ENCODE measurements at places on chromosomes 11 and 22. TPM values are rescaled to one million over a fixed set of nuclear protein-coding genes. Genes with fewer than 3 reads are reported as not detected.
A peak's percentile ranks its signal among the peaks of the same experiment; 100 is the strongest.

INS gene
- total RNA-seq = not detected

DNA sequence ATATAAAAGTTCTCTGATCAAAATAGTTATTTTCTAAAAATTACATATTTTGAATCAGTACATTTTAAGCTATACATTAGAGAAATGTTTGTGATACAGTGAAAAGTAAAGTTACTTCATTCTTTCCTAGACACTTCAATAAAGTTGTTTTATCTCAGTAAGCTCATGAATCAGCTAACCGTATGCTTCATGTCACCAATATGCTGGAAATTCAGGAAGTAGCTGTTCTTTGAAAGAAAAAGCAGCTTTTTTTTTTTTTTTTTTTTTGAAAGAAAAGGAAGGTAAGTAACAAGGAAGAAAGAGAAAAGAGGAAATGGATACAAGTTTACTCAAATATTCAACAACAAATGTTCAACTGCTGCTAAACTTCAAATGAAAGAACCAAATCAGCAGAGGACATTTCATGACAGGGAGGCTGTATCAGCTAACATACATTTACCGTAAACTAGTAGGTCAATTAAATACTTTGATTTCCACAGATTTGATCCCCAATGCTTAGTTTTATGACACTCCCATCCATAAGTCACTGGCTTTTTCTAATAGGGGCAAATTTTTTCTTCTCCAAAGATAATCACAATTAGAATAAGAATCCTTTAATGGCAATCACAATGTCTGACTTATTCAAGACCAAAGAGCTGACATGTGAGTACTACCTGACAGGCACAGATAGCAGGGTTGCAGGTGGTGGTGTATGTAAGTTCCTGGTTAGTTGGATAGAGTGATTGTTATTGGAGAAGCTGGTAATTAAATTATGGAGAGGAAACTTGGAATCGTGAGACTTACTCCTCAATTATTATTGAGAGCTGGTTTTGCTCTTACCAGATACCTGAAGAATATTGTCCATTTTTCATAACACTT, 754 bp downstream of the OR52A1 start:
- DNase-seq = no peak

SLC15A3 gene
- 13.0 TPM for total RNA-seq

GRCh38 chr11:926341-926916, 759 bp downstream of the AP2A2 start:
- peak; percentile 83 for DNase-seq

- DNase-seq = no peak
These were observed 7.3 kb downstream of the STARD10 start for GRCh38 chr11:72786305-72787215.

CCDC87 gene
- total RNA-seq = 0.64 TPM

DNA sequence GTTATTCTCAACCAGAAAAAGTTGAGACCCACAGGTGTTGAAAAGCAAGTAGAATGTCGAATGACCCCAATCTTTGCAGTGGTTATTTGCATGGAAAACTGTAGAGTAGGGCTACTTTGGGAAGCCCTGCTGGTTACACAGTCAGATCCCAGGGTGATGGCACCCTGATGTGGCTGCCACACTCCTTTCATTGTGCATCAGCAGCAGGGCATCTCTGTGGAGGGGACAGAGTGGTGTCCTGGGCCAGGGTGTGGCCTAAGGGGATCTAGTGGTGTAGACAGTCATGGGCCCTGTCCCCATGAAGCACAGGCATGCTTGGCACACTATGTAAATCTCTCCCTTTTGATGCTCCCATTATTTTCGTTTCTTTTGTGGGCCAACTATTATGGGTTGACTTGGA, 199.4 kb upstream of the NAV2 start:
- no peak for DNase-seq

DNA sequence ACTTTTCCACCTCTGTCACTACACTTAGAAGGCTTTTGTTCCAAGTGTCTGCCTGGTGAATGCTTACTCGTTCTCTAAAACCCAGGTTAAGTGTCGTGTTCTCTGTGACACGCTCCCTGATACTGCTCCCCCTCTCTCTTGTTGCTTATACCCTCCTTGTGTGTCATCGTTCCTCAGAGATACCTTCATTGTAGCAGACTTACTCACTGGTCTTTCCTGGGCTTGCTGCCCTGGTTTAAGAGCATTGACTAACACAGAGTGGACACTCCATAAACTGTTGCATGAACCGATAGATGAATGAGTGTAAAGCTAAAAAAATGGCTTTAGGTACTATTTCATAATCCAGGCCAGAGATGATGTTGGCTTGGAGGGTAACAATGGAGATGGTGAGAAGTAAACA, 171.3 kb downstream of the GRIK4 start:
- no peak for DNase-seq

GRCh38 chr11:27401833-27402316, 38.9 kb upstream of the CCDC34 start:
- DNase-seq = no peak

DNA sequence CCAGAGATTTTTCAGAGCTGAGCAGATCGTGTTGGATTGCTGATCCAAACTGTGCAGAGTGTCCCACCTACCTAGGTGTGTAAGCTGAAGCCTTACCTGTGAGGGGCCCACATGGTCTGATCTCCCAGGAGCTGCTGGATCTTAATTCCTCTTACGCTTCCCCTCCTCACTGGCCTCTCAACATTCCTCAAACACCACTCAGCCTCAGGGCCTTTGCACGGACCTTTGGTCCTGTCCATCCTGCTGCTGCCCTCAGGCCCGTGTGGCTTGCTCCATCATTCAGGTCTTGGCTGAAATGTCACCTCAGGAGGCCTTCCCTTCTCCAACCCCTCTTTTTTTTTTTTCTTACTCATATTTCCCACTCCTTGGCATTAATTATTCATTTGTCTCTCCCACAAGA, 21.1 kb upstream of the RAB1B start:
- no peak for DNase-seq

GRCh38 chr11:94801866-94802460, 33.8 kb downstream of the AMOTL1 start:
- no peak for DNase-seq

GRCh38 chr11:121474680-121475079, 21.9 kb upstream of the SORL1-AS1 start:
- no peak for DNase-seq

DNA sequence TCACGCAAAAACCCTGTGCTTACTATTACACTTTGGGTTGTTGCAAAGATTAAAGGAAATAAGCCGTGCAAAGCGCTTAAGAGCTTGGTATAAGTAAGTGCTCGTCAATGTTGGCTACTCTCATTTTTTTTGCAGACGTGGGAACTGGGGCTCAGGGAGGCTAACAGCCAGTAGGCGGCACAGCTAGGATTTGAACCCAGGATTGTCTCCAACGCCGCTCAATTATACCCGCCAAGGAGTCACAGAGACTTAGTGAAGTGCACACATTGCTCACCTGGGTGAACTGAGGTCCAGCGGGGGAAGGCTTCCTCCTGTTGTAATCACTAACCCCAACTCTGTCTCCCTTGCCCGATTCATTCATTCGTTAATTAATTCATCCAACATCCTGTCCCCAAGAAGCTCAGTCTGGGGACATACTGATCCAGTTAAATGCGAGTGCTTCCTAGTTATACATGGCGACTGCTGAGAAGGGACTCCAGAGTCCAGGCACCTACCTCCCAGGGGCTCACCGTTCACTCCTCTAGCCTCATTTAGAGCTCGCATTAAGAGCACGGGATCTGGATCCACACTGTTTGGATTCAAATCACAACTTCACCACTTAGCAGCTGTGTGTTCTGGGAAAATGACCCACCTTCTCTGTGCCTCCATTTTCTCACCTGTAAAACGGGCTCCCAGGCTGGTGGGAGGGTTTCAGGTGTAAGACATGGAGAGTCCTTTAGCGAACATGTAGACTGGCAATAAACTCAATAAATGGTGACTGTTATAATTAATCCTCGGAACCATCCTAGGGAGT, 838 bp upstream of the MTFP1 start:
- no peak for DNase-seq

GRCh38 chr11:66880496-66881450, 23.9 kb downstream of the LRFN4 start:
- DNase-seq = no peak

PRR33 gene
- total RNA-seq = not detected

RGL4 gene
- total RNA-seq = not detected

- no peak for DNase-seq
These were observed 5.6 kb upstream of the TRABD start for GRCh38 chr22:50179937-50180726.

GRCh38 chr11:117584056-117584830, 212.8 kb downstream of the DSCAML1 start:
- DNase-seq = no peak

DNA sequence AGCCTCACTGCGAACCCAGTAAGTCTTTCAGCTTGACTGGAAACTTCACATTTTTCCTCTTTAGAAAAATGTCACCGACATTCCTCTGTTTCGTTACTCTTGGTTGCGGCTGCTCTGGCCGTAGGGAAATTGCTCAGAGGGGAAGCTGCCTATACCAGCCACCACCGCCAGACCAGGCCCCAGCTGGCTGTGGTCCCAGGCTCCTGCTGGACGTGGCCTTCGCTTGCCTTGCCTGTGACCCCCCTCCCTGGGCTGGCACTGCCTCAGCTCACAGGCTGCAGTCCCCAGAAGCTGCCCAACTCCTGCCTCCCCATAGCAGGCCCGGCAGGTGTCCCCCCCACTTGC, 197.8 kb downstream of the MN1 start:
- DNase-seq = no peak

DNA sequence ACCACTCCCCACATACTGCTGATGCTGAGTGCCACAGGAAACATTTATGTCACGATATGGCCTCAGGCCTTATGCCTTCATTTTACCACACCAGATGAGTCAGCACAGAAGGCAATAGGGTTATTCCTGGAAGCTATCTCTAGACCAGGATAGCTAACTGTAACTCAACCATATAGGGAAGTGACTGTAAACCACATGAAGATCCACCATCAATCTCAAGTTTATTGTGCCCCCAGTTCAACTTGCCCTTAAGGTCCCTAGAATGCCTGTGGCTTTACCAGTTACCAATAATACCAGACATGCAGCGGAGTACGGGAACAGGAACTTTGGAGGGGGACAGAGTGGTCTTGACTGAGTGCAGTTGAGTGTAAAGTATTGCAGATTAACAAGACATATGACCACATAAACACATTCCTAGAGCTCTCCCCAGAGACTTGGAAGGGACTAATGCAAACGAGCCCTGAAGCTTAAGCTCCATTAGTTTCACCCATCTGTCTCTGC, 180.9 kb downstream of the KIF18A start:
- peak; percentile 92 for DNase-seq

GRCh38 chr11:129143335-129143734, 48.8 kb downstream of the ARHGAP32 start:
- DNase-seq = peak; percentile 98

GRCh38 chr11:117780456-117780855, 16.6 kb downstream of the DSCAML1 start:
- DNase-seq = no peak

- DNase-seq = no peak
These were observed 66.2 kb downstream of the AMBRA1 start for GRCh38 chr11:46527591-46528130.

GRCh38 chr11:114890038-114890437, 211.7 kb downstream of the NXPE2 start:
- no peak for DNase-seq

Data from fibroblast of villous mesenchyme (primary cell).